Lung microvascular endothelial cell (primary cell): ENCODE measurements at places on chromosomes 12 and 14. TPM values are rescaled to one million over a fixed set of nuclear protein-coding genes. Genes with fewer than 3 reads are reported as not detected.

Gene RFLNA
- 0.20 and 0.44 TPM in 2 replicates for total RNA-seq

Gene MNAT1
- total RNA-seq: 23.0 and 26.8 TPM in 2 replicates

Gene PLA2G1B
- not detected in 2 replicates for total RNA-seq

Gene NT5DC3
- total RNA-seq: 3.5 and 9.5 TPM in 2 replicates

Gene RFX4
- total RNA-seq: not detected in 2 replicates

Gene LALBA
- not detected in 2 replicates for total RNA-seq

DNA sequence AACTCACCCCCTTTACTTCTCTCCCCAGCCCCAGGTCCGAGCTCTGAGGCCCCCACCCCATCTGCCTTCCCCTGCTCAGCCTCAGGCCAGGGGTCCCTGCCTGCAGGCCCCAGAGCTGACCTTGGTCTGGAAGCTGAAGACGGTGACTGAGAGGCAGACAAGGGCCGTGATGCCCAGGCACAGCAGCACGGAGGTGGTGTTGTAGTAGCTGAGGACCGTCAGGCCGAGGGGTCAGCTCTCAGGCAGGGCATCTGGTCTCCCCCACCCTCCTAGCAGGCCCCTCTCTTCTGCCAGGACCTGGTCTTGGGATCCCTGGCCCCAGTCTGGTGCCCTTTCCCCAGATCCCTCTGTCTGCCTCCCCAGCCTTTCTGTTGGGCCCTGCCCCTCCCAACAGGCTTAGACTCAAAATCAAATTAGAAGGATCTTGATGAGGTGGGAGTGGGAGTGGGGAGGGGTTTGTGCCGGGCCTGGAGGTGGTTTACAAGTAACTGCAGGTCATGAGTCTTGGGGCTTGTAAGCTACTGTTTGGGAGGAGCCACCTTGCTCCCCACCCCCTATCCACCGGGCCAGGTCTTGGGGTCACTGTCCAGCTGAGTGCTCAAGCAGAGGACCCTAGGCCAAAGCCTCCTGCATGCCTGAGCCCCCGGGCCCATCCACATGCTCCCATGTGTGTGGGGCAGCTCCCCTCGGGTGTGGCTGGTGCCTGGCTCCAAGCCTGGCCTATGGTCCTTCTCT, 14.2 kb downstream of the FAIM2 start:
- no peak for DNase-seq

- DNase-seq: no peak
Observed at GRCh38 chr12:13340149-13340548, 143.6 kb downstream of the EMP1 start.

DNA sequence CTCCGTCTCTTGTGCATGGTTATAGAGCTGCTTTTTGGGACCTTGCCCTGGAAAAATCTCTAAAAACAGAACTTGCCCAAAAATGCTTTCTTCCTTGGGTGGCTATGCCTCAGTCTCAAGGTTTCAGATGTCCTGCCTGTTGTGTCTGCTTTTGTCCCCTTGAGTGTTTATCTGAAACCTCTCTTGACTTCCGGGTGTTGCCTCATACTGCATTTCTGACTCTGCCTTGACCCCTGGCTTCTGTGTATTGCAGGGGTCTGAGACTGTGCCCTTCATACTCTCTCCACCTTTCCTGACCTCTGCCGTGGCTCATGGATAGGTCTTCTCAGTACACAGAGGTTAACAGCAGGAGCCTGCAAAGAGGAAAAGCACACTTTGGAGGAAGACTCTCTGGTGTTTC, 124.8 kb upstream of the NTF3 start:
- no peak for DNase-seq

DNA sequence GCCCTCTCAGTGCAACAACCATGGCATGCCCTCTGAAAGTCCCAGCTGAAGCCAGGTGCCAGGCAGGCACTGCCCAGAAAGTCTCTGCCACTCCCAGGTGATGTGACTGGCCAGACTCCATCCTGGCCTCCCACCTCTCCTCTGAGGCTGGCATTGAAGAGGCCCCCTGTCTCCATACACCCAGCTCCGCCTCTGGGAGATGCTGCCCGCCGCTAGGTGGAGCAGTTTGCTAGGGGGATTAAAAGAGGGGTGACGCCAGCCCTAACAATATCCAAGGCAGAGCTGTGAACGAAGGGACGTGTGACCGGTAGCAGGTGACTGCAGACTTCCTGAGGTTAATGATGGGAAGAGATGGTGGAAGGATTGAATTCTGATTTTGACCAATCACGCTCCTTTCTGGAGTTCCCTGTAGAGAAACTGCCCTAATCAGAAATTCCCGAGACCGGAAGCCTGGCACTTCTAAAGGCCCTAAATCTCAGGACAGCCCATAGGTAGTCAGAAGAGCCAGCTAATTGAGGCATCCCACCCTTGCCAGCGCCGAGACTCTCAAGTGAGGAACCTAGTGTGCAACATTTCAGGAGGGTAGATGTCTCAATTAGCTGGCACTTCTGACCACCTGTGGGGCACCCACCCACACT, 8.3 kb upstream of the PLEK2 start:
- DNase-seq: no peak

DNA sequence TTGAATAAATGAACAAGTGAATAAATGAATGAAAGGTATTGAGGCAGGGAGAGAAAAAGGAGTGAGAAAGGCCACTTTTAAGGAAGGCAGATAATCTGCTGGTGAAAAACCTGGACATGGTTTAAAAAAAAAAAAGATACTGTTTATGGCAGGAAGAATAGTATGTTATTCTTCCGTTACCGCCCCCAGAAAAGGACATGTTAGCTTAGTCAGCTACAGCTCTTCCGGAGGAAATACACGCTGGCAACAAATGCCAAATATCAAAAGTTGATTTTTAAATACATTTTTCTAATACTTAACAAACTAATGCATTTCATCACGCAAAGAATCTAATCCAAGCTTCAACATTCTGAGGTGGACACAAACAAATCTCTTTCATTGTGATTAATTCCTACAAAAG, 43.2 kb downstream of the SLC5A8 start:
- DNase-seq: peak; percentile 83

DNA sequence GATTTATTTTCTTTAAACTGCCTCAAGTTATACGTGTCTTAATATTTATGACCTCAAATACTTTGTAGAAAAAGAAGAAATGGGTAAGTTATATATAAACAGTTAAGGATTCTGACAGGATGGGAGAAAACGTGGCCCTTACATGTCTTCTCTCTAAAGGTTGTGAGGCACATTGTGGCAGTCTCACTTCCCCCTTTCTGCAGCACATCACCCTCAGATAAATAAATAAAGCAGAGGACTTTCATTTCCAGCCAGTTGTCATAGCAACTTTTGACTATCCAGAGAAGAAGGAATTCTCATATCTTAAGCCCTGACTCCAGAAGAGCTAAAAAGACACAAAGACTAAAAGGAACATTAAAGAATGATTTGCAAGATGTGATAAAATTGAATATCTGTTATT, 28.8 kb upstream of the CEP83 start:
- DNase-seq: peak; percentile 11

GRCh38 chr14:51277753-51278415, 37.8 kb downstream of the TMX1 start:
- no peak for DNase-seq

GRCh38 chr12:31368666-31369361, 42.9 kb upstream of the SINHCAF start:
- DNase-seq: peak; percentile 62

DNA sequence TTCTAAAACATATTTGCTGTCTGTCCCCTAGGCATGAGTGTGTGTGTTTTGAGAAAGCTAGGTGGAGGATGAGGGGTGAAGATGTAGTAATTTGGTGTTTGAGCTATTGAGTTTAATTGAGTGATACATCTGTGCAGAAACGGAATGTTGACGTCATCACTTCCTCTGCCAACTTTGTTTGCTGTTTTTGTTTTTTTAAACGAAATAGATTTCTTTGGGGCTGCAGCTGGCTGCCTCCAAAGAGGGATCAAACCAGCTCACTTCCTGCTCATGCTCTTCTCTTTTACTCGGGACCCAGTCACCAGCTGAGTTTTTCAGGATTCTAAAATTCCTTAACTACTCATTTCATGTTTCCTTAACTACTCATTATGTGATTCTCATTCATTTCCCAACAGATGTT, 19.5 kb upstream of the CRACR2A start:
- peak; percentile 15 for DNase-seq

GRCh38 chr12:30019366-30020140, 235.8 kb upstream of the TMTC1 start:
- DNase-seq: no peak

GRCh38 chr12:128326406-128326805, 59.4 kb downstream of the TMEM132C start:
- DNase-seq: no peak

- no peak for DNase-seq
Observed at GRCh38 chr12:27506645-27507189, 17.3 kb upstream of the PPFIBP1 start.

GRCh38 chr14:52883658-52884057, 67.2 kb downstream of the FERMT2 start:
- DNase-seq: no peak

DNA sequence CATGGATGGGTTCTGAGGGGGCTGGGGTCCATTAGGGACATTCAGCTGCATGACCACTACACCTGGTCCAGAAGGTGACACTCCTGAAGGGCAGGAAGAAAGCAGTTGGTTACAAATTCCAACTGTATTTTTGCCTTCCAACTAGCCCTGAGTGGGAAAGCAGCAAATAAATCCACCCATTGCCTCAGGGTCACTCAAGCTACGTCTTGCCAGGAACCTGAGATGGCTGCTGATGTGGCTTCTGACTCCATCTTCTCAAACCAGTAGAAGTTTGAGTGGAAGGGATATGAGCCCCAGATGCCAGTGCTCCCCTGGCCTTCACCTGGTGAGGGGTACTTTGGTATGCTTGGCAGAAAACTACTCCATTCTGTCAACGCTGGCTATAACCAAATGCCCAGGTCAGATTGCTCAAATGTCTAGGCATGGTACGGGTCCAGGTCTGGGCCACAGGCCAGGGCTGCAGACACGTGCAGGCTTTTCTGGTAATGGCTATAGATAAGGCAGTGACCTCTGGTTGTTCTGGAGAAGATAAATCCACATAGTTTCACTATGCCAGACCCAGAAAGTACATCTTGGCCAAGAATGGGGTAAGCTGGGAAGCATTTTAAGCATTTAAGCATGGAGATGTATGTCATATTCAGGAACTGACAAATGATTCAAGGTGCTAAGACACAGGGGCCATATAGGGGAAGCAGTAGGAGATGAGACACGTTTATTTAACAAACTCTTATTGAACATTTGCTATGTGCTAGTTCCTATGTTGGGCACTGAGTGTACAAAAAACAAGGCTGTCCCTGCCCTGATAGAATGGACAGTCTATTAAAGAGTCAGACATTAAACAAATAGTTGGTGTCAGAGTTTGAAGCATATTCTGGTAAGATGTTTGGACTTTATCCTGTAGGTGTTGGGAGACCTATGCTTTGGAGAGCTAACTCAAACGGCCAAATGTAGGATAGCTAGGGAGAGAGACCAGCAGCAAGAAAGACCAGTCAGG, 8.3 kb upstream of the STAC3 start:
- DNase-seq: no peak
